ENCODE measurements at places on chromosomes 12 and 14.

- no peak for DNase-seq
These were observed 30.7 kb downstream of the LRIG3 start for GRCh38 chr12:58889557-58889956.

GRCh38 chr12:56682323-56682722 lies 5.8 kb downstream of the PTGES3 start:
- no peak for DNase-seq

DNA sequence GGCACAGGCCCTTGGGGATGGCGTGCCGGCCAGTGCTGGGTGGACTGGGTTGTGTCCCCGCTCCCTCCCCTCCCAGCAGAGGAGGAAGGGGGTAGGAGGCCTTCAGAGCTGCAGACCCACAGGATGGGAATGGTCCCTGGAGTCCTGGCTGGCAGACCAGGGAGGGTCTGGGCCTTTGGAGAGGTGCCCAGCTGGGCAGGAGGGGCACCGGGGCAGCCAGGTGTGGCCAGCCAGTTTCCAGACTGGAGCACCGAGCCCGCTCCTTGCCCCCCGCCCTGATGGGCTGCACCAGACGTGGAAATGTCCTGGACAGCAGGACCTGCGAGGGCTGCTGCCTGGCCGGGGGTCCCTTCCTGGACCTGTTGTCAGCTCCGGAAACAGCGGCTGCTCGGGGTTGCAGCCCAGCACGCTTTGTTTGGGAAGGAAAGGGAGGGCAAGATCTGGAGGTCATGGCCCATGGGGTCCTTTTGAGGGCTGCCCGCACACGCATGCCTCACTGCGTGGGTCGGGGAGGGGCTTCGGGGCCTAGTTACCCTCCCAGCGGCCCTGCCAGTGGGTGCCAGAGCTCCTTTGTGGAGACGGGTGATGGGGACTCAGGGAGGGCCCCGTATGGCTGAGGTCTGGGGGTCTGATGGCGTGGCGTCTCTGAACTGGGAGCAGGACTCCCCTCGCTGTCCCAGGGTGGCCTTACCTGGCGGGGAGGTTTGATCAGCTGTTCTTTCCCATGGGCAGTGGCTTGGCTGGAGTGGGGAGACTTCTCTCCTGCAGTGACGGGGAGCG lies 9.1 kb downstream of the KIF26A start:
- no peak for DNase-seq

- no peak for DNase-seq
These were observed 36.8 kb downstream of the IL31 start for GRCh38 chr12:122137229-122137628.

- no peak for DNase-seq
These were observed 149.5 kb downstream of the TMTC3 start for GRCh38 chr12:88291498-88292131.

DNA sequence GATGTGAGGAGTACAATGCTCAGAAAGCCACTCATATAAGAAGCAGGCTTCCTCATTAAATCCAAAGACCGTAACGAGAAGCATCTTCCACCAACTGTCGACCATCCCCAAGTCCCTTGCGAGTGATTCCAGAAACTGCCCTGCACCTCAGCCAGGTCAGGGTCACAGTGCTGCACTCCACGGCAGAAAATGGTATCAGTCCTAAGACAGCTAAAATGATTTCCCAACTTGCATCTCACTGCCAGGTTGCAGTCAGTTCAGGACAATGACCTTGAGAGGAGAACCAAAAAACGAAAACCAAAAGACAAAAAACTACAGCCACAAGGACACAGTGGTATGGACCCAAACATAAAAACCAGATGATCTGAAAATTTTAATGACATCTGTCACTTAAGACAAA lies 20.6 kb downstream of the SBNO1 start:
- no peak for DNase-seq

DNA sequence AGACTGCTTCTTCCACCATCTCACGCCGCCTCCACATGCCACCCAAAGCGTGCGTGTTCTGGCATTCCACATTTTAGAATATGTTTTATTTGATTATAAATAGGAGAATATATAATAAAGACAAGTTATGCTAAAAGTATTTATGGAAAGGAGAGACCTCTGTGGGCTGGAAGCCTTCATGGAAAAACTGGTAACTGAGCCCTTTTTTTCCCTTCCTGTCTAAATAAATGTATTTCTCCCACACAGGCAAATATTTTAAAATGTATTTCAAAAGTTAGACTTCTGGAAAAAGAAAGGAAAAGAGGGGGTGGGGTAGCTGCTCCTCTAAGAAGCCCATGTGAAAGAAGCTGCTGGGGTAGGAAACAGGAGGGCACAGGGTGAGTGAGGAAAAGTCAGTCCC lies 16.1 kb upstream of the NR4A1 start:
- DNase-seq = no peak

DNA sequence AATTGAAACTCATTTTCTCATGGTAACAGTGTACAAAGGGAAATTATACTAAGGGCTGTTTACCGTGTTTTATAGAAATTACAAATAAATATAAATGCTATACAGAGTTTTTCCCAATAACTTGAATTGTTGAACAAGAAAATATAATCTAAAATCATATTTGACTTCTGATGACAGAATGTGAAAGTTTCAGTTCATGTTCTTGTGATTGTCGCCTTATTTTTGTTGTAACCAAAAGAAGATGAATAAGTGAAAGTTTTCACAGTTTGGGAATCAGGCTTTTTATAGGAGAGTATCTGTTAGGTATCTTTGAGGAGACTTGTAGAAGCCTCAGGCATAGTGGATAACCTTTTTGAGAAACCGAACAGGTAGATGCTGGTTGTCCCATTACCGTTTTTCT lies 28.1 kb downstream of the ANO6 start:
- no peak for DNase-seq

GRCh38 chr12:123958462-123958861 lies 14.2 kb downstream of the CCDC92 start:
- no peak for DNase-seq

DNA sequence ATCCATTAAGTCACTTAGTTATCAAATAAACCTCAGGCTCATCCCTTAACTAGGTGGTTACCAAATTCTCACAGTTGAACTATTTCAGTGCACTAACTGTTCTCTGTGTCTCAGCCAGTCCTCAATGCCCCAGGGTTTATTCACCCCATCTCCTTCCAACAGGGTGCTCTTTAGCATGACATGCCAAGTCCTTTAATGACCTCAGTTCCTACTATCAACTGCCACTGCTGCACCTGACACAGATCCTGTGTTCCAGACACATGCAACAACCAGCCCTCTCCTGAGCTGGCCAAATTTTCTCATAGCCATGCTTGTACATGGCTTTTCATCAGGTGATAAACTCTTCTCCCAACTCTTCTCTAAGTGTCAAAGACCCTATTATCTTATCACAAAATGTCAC lies 80.0 kb downstream of the ATXN2 start:
- DNase-seq = no peak

GRCh38 chr12:57215668-57216013 lies 953 bp upstream of the NXPH4 start:
- no peak for DNase-seq

Measured in activated T-cell treated with anti-CD3 and anti-CD28 coated beads for 24 hours (primary cell).